ENCODE measurements at places on chromosomes 1 and 21.

GRCh38 chr1:80023358-80023757 is 1016.8 kb upstream of the ADGRL4 start:
- no peak for DNase-seq

DNA sequence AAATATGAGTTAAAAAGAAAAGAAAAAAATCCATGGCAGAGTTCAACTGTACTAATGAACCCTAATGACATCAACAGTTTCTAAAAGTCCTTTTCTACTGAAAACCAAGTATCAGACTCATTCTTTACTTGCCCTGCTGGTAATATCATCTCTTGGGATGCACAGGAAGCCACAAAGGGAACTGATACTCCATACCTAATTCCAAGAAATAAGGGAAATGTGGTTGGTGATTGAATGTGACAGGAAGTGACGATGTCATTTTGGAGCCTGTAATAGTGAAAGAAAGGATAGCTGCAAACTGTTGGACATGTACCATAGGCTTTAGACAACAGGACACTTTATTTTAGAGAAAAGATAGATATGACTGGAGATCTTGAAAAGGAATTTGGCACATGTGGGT is 98.7 kb upstream of the VAV3 start:
- DNase-seq: no peak

GRCh38 chr1:160747717-160748116 is 8.7 kb downstream of the SLAMF7 start:
- DNase-seq: no peak

DNA sequence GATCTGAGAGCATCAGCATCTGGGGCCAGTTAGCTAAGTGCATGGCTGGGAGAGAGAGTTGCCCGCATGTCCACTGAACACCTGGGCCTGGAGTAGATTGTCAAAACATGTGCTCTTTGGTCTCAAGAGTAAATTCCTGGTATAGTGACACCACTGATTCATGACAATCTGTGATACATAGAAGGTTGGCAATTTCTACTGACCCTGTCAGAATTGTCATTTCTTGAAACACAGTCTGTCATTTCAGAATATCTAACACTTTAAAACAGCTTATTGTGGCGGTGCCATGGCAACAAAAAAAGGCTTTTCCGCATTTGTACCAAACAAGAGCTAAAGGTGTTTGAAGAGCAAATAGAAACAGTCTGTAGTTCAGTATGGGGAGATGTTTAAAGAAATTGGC is 186.4 kb upstream of the FAM78B start:
- DNase-seq: no peak

DNA sequence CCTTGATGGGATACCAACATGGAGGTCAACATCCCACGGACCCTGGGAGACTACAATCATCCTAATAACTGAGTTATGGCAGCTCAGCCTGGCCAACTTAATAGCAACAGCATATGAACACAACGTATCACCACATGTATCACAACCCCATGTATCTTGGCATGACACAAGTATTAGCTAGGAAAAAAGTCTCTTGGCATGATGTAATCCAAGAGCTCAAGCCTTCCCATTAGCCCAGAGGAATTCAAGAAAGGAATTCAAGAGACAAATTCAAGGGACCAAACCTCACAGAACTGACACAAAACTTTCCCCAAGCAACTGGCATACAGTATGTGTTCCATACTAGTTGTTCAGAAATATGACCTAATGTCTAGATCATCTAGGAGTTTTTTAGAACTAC is 100.9 kb upstream of the HMGB4 start:
- DNase-seq: no peak

- no peak for DNase-seq
These were observed 49.4 kb upstream of the RGS7 start for GRCh38 chr1:241406421-241406820.
